Osteoblast (primary cell): ENCODE measurements at places on chromosomes 1 and 21. TPM values are rescaled to one million over a fixed set of nuclear protein-coding genes. Genes with fewer than 3 reads are reported as not detected.
A peak's percentile ranks its signal among the peaks of the same experiment; 100 is the strongest.

- no peak for DNase-seq
Observed at GRCh38 chr1:168338589-168339503, 58.2 kb downstream of the TBX19 start.

The MKNK1 gene
- 25.9 and 31.8 TPM in 2 replicates for total RNA-seq

The TRABD2B gene
- total RNA-seq: under 0.01 TPM in 2 replicates

The IQGAP3 gene
- total RNA-seq: 2.9 and 3.5 TPM in 2 replicates

The SPAG17 gene
- 0.59 and 3.3 TPM in 2 replicates for total RNA-seq

DNA sequence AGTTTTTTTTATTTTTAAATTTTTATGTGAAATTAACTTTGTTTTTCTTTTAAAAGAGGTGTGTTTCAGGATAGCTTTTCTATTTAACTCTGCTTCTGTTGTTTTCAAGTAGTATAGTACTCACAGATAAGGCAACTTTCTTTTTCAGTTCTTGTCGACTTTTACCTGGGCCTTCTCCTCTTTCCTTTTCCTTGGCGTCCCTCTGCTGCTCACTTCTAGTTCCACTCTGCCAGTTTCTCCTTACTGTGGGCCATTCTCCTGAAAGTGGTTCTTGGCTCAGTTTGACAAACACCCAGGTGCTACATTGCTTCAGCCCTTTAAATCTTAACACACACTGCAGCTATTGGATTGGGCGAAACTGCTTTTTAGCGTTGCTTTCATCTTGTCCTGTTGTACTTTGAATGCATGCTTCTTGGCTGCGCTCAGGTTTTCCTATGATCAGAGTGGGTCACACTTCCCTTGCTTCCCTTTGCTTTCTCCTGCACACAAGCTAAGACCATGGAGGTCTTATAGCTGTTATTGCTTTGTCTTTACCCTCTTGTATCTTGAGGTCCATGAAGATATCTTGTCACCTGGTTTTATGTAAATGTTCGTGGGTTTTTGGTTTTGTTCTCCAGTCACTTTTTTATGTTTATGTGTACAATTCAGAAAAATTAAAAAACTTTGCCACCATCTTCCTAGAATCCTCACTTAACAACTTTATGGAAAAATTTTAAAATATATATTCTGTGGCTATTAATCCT, 21.6 kb downstream of the GABPA start:
- no peak for DNase-seq

DNA sequence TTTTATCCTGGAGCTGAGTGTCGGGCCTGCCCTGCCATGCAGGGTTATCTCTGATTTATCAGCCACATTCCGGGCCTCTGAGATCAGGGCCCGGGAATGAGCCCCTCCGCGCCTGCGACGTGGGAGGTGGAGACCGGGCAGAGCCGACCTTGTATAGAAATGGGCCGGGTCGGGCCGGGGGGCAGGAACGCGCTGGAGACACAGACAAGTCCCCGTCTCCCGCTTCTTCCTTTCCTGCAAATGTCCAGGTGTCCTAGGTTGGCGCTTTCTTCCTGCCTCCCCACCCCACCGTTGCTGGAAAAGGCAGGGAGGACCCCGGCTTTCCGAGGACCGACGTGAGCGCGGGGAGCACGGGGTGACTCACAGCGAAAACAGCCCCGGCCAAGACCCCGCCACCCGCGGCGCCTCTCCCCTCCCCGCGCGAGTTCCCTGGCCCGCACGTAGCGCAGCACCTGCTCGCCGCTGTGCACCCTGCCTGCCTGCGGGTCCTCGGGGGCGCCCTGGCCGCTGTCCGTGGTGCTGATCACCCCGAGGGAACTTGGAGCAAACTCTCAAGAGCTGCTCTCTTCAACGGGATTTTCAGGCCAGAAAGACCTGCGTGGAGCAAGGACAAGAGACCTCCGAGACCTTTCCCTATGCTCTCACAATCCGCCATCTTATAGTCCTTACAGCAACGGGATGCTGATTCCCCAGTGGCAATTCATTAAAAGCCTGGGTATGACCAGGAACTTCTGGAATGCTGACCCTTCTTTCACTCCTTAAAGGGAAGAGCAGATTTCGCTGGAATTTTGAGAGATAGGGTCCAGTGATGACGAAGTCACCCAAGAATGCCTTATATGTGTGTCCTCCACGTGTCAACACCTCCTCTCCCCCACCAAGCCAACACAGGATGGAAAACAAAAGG, 475 bp upstream of the NPPB start:
- DNase-seq: peak; percentile 91

GRCh38 chr21:44420416-44421205, 34.7 kb upstream of the LRRC3 start:
- no peak for DNase-seq

The HSPB7 gene
- total RNA-seq: 4.1 and 6.9 TPM in 2 replicates
